Left lung (tissue), 14 donors: ENCODE measurements at places on chromosomes 16 and 17. TPM values are rescaled to one million over a fixed set of nuclear protein-coding genes. Genes with fewer than 3 reads are reported as not detected.

GRCh38 chr17:76405607-76405966 is 21.2 kb downstream of the SPHK1 start:
- no peak for DNase-seq

GRCh38 chr16:82464187-82464586 is 162.6 kb upstream of the CDH13 start:
- no peak for DNase-seq

- no peak for DNase-seq
Observed at GRCh38 chr17:33438578-33438977, 145.5 kb upstream of the ASIC2 start.

DNA sequence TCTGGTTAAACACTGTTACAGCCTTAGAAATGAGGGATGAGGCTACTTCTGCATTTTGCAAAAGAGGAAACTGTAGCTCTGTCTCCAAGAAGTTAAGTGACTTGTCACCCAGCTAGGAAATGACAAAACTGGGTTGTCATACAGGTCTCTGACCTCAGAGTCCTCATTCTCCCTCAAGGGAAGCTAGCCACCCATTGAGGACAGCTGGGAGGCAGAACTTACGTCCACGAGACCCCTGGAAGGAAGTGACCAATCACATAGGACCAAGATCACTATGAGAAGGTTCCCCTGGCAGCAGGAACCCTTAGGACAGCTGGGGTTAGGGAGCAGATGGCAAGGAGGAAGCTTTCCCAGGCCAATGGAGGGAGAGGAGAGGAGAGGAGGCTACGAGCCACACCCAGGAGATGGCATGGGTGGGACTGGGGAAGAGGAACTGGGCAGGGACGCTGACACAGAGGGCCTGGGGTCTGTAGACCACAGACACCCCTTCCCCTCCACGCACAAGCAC is 11.2 kb downstream of the METTL22 start:
- no peak for DNase-seq

DNA sequence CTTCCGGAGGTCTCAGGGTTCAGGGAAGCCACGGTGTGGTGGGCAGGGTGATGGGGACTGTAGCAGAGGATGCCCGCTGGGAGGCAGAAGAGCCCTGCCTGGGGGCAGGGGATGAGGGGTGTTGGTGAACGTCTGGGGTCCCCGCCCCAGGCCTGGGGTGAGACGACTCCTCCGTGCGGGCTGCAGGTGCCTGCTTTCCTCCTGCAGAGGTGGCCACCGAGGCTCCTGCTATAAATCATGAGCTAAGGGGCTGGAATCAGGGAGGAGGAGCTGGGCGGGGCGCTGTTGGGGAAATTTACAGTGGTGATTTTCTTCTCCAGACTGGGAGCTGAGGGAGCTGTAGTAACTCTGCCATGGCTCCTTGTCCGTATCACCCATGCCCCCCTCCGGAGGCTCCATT is 167.0 kb downstream of the MRM1 start:
- no peak for DNase-seq

DNA sequence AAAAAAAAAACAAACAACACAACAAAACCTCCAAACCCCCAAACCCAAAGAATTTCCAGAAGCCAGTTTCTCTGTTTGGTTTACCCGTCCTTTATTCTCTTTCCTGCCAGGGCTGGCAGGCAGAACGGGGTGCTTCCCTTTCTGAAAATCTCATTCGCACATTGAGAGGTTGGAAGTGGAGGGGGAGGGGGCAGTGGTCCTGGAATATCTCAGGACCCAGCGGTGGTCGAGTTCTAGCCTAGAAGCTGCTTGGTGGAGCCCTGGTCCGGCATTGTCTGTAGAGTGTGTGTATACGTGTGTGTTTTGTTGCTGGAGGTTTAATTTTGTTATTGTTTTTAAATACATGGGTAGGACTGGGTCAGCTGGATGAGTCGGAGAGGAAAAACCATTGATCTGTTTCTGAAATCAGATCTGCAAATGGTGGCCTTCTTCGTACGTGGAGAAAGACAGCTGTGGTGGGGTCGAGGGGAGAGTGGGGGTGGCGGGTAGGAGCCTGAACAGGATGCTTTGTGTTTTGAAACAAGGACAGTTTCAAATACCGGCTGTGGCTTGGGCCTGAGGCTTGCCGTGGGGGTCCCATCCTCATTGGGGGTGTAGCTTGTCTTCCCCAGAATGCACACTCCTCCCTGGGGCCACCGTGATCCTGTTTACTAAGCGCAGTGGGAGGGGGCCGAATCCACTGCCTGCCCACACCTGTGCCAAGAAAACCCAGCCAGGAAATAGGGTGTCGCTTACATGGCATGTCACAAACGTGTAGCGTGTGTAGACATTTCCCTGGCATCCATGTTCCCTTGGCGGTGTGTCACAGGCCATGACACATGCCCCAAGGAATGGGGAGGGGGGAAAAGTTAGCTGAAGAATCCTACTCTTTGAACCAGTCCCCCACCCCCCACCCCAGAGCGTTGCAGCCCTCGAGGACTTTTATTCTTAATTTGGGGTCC is 1.6 kb downstream of the CMIP start:
- DNase-seq, result no peak

DNA sequence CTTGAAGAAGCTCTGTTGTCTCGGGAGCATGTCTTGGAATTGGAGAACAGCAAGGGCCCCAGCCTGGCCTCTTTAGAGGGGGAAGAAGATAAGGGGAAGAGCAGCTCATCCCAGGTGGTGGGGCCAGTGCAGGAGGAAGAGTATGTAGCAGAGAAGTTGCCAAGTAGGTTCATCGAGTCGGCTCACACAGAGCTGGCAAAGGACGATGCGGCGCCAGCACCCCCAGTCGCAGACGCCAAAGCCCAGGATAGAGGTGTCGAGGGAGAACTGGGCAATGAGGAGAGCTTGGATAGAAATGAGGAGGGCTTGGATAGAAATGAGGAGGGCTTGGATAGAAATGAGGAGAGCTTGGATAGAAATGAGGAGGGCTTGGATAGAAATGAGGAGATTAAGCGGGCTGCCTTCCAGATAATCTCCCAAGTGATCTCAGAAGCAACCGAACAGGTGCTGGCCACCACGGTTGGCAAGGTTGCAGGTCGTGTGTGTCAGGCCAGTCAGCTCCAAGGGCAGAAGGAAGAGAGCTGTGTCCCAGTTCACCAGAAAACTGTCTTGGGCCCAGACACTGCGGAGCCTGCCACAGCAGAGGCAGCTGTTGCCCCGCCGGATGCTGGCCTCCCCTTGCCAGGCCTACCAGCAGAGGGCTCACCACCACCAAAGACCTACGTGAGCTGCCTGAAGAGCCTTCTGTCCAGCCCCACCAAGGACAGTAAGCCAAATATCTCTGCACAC is 21.2 kb downstream of the AKAP1 start:
- DNase-seq, result no peak

DNA sequence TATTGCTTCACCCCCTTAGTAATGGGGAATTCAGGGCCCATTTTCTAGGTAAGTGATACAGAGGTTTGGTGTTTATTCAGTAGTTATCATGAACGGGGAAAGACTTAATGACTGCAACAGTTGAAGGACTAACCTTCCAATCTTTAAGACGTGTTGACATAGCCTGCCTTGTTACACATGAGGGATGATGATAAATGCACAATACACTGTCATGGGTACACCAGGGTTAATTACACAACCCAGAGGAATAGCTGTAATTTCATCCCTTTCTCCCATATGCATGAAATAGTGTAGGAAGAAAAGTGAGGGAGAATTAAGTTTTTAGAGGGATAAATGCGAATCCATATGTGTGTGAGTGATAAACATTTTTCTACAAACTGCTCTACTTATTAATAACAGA is 10.7 kb downstream of the MYH4 start:
- DNase-seq, result no peak

DNA sequence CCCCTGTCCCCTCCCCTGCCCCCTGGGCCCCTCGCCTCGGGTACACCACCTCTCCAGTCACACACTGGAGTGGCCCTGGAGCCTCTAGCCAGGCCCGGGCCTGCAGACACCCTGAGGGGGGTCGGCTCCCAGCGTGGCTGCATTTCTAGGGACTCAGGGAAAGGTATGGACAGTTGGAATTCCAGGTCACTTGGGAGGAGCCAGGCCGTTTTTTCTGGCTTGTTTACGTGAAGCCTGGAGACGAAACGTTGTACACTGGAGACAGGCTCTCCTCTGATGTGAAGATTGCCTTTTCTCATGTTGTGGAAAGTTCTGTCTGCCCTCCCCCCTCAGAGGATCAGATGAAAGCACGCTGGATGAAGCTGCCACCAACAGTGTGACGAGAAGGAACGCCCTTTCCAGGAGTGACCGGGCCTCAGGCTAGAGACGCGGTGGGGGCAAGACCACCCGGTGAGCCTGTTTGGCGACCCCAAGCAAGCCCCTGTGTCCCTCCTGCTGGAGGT is 4.0 kb upstream of the PPP1R27 start:
- no peak for DNase-seq

GRCh38 chr17:21318439-21318838 is 33.9 kb downstream of the MAP2K3 start:
- peak; percentile 30 for DNase-seq

DNA sequence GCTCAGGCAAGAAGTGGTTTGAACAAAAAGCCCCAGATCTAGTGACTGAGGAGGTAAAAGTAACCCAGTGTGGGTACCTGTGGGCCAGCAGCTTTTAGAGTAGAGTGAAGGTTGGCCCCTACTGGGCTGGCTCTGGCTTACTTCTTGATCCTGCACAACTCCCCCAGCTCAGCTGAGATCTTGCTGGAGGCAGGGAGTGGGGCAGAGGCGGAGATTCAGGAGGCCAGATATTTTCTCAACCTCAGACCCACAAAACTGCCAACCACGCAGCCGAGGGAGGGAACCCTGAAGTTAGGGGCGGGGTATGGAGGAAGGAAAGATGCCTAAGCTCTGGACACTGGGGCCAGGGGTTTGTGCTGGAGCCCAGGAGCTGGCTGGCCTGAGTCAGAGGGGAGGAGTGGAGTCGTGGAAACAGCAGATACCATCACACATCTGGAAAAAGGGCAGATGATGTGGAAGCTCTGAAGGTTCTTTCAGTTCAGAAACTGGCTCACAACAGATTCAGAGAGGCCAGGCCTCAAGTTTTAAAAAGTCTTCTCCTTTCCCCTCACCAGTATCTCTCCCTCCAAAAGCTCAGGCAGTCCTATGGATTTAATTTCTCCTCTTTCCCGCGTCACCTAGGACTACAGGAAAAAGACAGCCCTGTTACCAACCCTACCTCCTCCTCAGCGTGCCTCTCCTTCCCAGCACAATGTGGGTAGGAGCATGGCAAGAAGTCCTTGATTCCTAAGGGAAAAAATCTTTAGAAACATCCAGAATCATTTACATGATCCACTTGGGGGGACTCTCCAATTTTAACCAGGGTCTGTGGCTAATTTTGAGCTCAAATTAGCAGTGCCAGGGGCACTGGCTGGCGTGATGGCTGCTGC is 48.1 kb downstream of the MYO18A start:
- DNase-seq, result no peak

- no peak for DNase-seq
Observed at GRCh38 chr16:62889097-62889496, 852.9 kb upstream of the CDH8 start.

DNA sequence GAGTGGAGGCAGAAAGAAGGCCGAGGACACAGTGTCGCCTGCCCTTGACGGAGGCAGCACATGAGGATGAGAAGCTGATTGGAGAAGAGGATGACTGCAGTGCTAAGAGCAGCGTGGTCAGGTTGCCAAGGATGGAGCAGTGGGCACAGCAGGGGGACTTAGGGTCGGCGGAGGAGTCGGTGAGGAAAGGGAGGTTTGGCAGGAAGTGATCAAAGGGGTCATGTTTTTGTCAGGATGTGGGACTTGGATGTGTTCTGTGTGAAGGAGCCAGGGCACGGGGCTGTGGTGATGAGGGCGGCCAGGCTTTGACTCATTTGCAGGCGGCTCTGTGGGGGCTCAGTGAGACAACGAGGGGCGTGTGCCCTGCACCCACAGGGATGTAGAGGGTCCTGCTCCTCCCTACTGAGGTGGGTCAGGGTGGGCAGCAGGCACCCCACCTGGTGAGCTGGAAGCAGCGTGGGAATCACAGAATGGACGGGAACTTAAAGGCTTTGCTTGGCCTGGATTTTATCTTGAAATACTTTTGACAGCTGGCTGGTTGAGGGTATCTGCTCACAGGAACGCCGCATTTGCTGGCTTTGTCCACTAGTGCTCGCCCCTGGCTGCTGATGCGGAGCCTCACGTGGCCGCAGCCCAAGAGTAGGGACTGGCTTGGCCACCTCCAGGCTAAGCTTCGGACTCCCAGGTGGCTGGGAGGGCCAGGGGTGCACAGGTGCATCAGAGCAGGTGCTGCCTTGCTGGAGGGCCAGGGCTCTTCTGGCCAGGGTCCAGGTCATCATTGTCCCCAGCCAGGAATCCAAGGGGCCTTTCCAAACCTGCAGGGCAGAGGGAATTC is 6.0 kb downstream of the MPG start:
- no peak for DNase-seq

DNA sequence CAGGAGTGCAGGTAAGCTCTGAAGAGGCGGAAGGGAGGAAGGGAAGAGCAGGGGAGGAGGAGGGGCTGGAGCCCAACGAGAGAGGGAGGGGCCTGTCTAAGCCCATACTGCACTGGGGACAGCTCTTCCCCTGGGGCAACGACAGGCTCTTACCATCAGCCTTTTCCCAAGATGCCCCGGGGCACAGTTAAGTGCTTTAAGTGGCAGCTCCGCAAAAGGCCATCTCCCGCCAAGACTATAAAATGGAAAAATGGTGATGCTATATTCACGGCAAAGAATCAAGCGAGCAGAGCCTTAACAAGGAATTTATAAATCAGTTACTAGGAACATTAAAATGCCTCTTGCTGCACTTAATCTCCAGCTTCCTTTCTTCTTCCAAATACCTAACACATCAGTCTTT is 110.2 kb upstream of the NLRP1 start:
- DNase-seq, result no peak

GRCh38 chr17:79728169-79728907 is 2.4 kb upstream of the ENPP7 start:
- peak; percentile 87 for DNase-seq

Gene WFDC1
- total RNA-seq, result 12.7 TPM

- DNase-seq, result no peak
Observed at GRCh38 chr17:67689534-67690177, 28.1 kb upstream of the NOL11 start.

- DNase-seq, result no peak
Observed at GRCh38 chr17:78790552-78790951, 8.5 kb upstream of the CYTH1 start.

Gene TEX2
- 38.2 TPM for total RNA-seq

DNA sequence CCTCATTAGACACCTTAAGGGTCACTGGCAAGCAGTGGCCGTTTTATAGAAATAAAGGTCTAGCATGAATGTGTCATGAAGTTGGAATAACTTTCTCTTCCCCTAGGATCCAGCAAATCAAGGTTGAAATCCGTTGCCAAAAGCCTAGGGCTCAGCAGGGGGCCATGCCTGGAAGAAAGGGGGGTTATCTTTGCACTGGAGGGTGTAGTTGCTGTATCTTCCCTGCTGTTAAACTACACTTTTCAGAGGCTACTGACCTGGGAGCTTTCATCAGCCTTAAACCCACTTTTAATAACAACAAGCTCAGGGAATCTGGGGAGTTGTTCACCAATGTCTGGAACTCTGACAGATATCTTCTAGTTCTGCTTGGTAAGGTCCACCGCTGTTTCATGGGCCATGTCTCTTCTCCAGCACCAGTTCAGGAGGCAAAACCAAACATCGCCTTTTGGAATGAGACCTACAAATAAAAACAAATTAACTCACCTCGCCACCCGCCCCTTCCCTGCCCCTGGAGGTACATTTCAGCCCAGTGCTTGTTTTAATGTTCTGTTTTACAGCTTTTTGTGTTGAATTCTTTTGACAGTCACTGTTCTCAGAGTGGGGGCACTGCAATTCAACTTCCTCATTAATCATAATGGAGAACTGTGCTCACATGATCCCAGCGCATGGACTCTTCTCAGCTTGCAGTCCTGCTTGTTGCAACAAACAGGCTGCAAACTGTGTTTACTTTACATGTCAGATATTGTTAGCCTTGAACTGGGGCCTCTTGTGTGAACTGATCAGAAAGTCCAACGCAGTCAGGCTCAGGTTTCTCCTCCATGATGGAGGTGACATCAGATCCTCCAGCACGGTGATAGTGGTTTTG is 508.7 kb downstream of the KCNJ2 start:
- DNase-seq, result no peak
